SJCRH30 (cell line): ENCODE measurements at places on chromosomes 5 and 9. TPM values are rescaled to one million over a fixed set of nuclear protein-coding genes. Genes with fewer than 3 reads are reported as not detected.

GRCh38 chr5:92565673-92566072 lies 1015.3 kb downstream of the NR2F1-AS1 start:
- no peak for DNase-seq

DNA sequence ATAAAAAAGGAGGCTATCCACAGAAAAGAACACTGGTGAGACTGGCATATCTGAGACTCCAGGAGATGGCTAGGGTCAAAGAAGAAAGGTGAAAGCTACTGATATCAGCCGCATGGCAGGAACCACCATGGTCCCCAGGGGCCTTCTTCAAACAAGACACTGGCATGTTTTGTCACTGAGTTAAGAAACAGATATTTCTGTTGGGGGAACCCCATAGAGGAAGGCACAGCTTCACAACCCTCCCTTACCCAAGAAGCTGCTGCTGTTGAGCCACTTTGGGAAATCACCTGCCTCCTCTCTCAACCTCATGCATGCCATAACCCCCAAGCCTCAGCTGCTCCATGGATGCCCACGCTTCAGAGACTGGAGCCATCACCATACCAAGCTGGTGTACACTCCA lies 13.3 kb upstream of the BTNL3 start:
- DNase-seq: no peak

The LCN15 gene
- not detected in 2 replicates for total RNA-seq

The CDKN2A gene
- total RNA-seq: 107 and 128 TPM in 2 replicates

The GRIN3A gene
- not detected in 2 replicates for total RNA-seq
